Endothelial cell (in vitro differentiated cells): ENCODE measurements at places on chromosomes 5 and 9.

DNA sequence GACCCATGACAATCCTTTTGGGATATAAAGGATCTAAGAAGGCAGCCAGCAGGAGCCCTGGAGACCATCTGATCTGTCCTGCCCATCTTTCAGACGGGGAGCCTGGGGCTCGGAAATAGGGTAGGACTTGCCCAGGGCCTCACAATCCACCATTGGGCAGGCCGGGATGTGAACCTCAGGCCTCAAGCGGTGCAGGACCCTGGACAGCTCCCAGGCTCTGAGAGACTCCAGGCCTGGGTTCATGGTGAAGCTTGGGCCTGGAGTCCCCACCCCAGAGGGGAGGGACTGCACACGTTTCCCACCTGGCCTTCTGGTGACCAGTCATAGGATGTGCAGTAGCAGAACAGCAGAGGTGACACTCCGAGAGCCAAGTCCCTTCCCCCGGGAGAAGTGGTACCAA is 36.6 kb upstream of the RAPGEF1 start:
- peak; percentile 77 for DNase-seq

- no peak for DNase-seq
These were observed 781.2 kb downstream of the TLE4 start for GRCh38 chr9:80352967-80353366.

DNA sequence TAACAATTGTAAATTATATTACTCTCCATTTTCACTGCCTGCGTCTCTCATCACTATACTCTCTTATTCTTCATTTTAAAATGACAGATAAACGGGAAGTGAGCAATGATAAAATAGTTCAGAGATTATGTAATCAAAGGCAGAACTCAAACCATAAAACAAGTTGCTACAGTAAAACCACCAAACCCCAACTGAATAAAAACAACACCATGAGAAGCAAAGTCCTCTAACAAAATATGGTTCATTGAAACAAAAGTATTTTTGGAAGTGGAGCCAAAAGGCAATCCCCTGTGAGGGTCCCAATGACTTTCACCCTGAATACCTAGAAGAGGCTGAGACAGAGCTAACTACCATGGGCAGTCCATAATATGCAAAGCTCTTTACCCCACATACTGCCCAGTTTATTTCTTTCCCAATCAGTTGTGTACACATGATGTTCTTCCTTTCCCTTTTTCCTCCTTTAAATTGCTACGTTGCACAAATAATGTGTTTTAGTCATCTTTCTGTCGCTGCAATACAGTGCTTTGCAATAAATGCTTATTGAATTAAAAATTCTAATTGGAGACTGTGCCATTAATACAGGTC is 64.0 kb upstream of the PTGER4 start:
- DNase-seq = no peak

GRCh38 chr5:97097326-97098230 is 44.8 kb downstream of the LIX1 start:
- no peak for DNase-seq

GRCh38 chr9:14752271-14752670 is 29.7 kb upstream of the CER1 start:
- no peak for DNase-seq

DNA sequence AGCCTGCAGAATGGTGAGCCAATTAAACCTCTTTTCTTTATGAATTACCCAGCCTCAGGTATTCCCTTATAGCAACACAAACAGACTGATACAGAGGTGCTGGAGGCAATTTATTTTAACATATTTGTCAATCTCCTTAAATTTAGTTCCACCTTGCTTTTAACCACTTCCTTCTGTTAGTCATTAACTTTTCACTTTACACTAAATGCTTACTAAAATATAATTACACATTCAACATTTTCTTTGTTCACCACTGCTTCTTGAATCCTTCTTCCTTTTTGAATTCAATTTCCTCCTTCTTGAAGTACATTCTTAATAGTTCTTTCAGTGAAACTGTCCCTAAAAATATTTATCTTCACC is 39.4 kb downstream of the LYRM7 start:
- no peak for DNase-seq

DNA sequence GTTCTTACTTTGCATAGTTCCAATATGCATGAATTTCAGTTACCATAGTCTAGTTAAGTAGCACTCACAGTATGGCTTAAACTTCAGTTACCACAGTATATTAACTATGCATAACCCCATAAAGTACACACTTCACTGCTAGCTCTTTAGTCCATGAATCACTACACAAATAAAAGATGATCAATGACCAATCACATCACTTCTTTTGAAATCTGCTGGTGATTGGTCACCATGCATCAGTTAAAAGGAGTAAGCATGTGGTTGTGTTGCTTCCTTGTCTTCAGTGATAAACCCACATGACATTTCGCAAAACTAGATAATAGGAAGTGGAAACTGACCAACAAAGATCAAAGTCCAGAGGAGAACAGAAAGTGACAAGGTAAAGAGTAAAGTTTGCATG is 79.0 kb downstream of the TAF11L14 start:
- no peak for DNase-seq

GRCh38 chr5:142837081-142837725 is 67.0 kb downstream of the ARHGAP26 start:
- no peak for DNase-seq

DNA sequence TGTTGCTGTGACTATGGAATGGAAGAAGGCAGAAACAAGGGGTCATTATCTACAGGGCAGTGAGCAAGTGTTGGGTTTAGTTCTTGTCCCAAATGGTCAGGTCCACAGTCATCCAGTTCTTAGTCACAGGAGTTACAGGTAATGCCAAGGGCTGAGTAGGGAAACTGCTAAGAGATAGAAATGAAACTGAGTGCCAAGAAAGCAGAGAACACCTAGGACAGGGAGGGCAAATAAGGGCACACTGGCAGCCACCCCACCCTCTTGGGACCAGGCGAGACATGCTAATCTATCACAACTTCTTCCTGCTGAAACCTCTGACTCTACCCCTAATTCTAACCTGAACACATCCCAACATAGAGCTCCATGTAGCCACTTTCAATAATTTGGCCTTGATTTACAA is 103.2 kb downstream of the KLF4 start:
- no peak for DNase-seq

DNA sequence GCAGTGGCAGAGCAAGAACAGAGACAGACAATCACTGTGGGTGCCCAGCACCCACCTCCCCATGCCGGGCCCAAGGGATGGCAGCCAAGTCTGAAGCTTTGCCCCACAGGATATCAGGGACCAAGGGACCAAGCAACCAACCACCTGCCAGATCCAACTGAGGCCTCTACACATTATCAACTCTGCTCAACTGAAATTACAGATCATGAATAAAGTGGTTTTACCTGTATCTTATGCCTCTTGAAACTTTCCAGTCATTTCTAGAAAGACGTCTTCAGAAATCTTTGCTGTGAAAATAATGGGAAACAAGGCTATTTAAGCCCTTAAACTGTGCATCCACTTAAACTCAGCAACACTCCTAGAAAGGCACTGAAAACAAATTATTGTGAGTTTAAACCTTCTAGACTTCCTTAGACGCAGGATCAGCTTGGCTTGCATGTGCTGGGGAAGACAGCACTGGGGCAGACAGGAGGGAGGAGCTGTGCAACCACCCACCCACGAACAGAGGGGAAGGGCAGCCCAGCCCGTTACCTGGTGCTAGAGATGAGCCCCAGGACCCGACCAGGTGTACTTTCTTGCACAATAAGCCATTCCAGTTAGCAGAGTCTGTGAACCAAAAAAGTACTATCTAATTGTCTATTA is 80.0 kb downstream of the SEMA4D start:
- no peak for DNase-seq

- DNase-seq = no peak
These were observed 1.9 kb upstream of the MRPS2 start for GRCh38 chr9:135498381-135499126.

- no peak for DNase-seq
These were observed 17.0 kb downstream of the MRPL36 start for GRCh38 chr5:1782385-1783215.

DNA sequence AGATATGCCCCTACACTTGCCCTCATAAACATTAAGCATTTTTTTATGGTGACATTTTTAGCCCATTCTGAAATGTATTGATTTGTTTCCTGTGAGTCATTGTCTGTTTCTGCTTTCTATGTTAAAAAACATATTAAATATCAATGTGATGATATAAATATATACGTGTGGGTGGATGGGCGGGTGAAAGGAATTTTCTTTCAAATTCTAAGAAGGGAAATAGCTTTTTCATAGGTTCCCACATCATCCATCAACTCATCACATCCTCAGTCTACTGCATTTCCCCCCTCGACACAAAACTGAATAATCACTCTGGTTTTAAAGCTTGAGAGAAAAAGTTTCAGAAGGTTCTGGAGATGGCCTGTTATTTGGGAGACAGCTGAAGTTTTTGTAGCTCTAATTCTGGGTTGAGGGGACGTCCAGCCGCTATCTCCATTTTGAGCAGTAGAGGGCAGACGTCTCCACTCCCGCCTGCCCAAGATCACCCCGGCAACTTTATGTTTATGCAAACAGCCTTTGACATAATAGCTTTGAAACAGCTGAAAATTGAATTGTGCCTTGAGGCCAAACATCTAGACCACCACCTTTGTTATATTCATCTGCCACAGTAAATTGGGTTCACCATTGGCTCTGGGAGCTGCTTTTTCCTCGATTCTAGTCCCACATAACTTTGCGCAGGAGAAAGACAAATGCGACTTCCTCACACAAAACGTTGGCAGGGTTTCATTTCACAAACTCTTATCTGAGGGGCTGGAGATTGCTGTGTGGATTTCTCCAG is 216.2 kb upstream of the CLINT1 start:
- peak; percentile 77 for DNase-seq

- DNase-seq = no peak
These were observed 478.4 kb downstream of the ACTL7B start for GRCh38 chr9:108377382-108377781.

- peak; percentile 1 for DNase-seq
These were observed 69.8 kb downstream of the MRPL36 start for GRCh38 chr5:1729641-1730486.

DNA sequence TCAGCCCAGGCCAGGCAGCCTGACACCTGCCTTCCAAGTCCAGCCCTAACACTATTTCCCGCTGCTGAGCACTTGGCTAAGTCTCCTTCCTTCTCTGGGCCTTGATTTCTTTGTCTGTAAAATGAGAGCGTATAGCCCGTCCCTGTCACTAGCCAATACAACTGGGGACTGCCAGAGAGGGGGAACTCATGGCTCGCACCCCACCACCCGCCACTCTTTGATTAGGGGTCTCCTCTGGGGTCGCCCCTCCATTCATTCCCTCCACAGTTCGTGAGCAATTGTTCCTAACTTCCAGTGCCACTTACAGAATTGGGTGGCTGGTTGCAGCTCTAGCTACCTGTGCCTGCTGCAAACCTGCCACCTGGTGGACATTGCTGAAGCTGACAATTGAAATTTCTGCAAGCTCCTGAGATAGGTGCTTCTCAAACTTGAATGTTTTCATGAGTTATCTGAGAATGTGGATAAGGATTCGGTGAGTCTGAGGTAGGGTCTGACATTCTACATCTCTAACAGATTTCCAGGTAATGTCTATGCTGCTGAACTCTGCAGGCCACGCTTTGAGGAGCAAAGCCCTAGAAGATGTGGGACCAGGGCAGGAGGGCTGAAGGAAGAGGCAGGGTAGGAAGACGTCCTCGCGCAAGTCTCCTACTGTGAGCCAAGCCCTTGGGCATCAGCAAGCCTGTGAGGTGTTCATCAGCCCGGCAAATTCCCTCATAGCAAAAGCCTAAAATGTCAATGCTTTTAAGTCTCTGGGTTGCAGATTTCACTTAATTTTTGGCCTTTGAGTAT is 13.3 kb upstream of the RECK start:
- DNase-seq = peak; percentile 70

GRCh38 chr9:18184401-18184800 is 289.6 kb upstream of the ADAMTSL1 start:
- no peak for DNase-seq

DNA sequence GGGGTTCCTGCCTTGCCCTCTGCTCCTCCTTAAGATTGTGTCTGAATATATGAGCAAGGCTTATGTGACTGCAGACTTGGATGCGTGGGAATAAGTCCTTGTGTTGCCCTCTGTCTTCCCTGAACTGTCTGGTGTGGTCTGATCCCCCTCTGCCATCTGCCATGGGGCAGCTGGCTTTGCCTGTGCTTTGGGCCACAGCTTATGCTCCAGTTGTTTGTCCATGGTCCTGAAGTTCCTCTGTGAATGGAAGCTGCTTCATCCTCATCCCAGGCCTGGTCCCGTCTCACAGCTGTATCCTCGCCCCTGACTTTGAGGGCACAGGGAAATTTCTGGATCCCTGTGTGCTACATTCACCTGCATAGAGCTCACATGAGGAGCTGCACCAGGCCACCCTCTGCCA is 14.7 kb downstream of the IL31RA start:
- DNase-seq = no peak

DNA sequence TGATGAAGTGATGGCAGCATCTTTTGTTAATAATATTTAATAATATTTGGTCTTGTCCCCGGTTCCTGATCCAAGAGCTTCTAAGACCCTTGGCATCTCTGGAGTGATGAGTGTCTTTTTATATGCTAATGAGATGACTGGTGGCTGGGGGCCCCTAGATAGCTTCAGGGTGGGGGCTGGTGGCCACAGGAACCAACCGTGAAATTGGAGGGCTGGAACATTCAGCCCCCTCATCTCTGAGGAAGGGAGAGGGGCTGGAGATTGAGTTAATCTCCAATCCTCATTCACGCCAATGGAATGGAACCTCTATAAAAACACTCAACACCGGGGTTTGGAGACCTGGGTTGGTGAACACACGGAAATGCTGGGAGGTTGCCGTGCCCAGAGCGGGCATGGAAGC is 78.2 kb upstream of the RAPGEF1 start:
- no peak for DNase-seq

- no peak for DNase-seq
These were observed 315.7 kb downstream of the RAB3C start for GRCh38 chr5:58898538-58898937.
